ENCODE measurements at places on chromosomes 1 and 21.

DNA sequence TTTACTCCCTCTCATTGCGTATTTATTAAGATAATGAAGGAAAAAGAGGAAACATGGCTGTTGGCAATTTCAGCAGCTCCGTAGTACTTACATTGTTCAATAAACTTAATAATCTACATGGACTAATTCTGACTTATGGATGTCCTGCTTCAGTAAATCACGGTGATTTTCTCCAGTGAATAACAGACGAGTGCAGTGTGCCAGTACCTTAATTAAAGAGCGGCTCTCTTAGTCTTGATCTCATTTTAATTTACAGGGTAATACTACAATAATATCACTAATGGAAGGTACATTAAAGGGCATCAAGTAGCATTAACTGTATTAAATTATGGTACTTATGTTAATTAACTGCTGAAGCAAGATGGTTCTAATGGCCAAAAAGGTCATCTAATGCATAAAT is 187.2 kb downstream of the NTNG1 start:
- no peak for DNase-seq

- no peak for DNase-seq
Measured at GRCh38 chr1:149931212-149931790, 3.7 kb upstream of the SF3B4 start.

DNA sequence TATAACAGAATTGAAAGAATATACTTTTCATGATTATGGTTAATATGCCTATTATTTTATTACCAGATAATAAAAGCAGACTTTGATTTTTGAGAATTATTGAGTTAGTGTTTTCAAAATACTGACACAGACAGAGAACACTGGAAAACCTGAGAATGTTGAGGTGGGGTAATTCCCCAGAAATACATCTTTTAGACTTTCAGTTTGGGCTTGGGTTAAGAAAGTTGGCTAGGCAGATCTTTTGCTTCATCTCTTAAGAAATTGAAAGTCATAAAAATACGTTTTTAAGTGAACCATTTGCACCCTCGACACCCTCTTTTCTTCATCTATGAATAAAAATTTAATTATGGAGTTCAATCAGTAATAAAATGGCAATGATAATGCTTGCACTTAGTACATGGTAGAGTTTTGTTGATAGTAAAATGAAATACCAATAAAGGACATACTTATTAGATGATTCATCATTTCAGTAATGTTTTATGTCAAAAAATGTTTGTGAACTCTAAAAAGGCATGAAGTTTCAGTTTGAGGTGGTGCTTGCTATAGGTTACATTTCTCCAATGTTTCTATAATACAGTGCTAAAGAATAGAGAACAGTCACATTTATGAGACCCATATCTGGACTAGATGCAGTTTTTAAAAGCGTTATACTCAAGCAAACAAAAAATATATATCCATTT is 1.9 kb upstream of the SAMSN1 start:
- DNase-seq = no peak

DNA sequence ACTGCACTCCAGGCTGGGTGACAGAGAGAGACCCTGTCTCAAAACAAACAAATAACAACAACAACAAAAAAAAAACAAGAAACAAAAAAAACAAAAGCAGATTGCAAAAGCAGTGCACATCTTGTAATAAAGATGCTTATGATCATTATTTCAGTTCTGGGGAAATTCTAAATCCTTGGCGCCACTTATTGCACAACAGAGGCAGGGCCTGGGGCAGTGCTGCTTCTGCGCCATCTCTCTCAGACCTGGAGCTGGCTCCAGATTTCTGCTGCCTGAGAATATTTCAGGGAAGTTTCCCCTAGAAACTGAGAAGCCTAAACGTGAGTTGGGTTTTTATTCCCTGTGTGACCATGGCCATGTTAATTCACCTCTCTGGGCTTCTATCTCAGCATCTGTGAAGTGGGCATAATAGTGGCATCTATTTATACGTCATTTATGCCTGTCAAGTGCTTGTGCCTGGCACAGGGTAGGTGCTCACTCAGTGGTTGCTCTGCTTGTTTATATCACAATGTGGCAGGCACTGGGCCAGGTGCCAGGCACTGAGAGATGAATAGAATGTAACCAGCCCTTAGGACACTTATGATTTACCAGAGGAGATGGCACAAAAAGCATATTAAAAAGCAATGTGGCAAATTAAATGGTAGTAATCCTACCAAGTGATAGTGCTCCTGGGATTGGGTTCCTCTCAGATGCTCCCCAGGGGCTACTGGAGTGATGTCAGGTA is 67.9 kb downstream of the MDM4 start:
- no peak for DNase-seq

- DNase-seq = no peak
Measured at GRCh38 chr1:78437396-78437795, 53.4 kb upstream of the PTGFR start.

DNA sequence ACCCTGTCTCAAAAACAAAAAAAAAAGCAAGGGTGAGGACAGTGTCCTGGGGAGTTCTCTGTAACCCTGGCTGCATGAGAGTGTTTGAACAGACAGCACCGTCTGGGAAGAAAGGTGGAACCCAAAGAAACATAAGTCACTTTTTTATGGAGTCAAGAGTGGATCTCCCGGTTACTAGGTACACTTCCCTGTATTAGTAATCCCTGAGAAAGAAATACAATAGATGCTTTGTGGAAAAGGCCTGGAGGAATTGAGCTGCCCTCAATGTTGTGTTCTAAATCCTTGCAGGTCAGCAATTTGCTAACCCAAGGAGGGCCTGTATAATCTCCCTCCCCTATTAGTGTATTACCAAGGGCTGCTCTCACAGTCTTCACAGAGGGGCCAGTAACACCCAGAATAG is 16.6 kb downstream of the DEGS1 start:
- no peak for DNase-seq

DNA sequence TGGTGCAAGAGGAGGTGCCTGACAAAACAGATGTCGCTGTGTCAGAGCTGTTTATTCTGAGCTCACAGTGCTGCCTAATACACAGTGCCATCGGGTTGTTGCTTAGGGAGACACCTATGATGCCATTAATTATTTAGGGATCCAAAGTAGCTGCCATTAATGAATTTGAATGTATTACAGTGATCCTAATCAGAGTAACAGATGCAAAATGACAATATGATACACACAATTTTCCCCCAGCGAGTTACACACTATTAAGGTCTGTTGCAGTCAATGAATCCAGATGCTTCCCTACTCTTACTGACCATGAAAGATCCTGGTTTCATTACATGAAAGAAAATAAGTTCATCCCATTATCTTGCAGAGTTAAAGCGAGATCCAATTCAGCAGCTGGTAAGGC is 91.3 kb downstream of the RWDD3 start:
- no peak for DNase-seq

Measured in right hindlimb (tissue), 1 donor.